ENCODE measurements at places on chromosomes 1 and 21.
A peak's percentile ranks its signal among the peaks of the same experiment; 100 is the strongest.

GRCh38 chr21:36471254-36471723, 8.6 kb downstream of the CLDN14 start:
- DNase-seq, result no peak

DNA sequence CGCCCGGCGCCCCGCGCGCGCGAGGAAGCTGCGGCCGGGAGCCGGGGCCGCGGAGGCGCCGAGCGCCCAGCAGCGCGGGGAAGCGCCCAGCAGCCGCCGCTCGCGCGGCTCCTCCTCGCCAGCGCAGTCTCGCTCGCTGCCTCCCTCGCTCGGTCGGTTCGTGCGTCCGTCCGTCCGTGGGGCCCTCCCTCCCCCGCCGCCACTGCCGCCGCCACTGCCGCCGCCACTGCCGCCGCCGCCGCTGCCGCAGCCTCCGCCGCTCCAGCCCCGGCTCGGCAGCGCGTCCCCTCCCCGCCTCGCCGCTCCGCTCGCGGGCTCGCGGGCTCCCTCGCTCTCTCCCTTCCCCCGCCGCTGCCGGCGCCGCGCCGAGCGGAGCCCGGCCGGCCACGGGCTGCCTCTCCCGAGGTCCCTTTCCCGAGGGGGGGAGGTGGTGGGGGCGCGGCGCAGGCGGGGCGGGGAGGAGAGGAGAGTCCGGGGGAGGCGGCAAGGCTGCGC, at the start of gene KCND3:
TSS of gene KCND3 (minus strand) at position 138 of the 495 bp plus-strand sequence.
- DNase-seq, result no peak

- no peak for DNase-seq
Measured at GRCh38 chr1:231666220-231666936, 39.8 kb downstream of the DISC1 start.

- no peak for DNase-seq
Measured at GRCh38 chr1:87821335-87821697, 492.6 kb downstream of the LMO4 start.

DNA sequence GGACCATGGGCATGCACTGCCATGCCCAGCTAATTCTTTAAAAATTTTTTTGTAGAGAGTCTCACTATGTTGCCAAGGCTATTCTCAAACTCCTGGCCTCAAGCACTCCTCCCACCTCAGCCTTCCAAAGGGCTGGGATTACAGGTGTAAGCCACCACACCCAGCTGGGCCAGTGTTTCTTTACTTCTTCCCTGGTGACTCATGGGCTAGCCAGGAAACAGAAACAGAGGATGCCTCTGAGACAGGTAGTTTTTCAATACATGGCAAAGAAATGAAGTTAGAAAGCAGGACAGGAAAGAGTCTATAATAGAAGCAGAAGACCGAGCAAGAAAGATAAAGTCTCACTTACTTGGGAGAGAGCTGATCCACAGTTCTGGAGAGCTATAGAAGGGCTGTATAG, 7.6 kb upstream of the C1orf74 start:
- DNase-seq, result no peak

- peak; percentile 79 for DNase-seq
Measured at GRCh38 chr1:211323156-211324063, 3.2 kb upstream of the TRAF5 start.

DNA sequence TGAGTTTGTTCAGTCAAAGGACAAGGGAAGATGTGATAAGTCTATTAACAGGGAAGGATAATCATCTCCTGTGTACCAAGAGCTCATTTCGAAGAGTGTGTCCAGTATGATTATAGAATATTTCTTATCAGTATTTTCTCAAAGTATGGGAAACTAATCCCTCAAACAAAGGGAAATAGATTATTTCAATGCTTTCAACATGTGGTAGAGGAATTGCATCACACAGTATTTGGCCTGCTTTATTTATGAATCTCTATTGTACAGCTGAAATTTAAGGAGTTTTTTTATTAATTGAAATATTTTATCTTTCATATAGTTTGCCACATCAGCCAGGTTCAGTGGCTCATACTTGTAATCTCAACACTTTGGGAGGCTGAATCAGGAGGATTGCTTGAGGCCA, 151.0 kb downstream of the CLEC20A start:
- DNase-seq, result no peak

- DNase-seq, result peak; percentile 68
Measured at GRCh38 chr1:154975409-154976059, 1.1 kb downstream of the CKS1B start.

- DNase-seq, result no peak
Measured at GRCh38 chr21:46666941-46667740, 31.7 kb downstream of the PRMT2 start.

All from CD4-positive, alpha-beta T cell treated with Interferon alpha-2 for 1 hour (primary cell).